Activated CD8-positive, alpha-beta memory T cell treated with anti-CD3 and anti-CD28 coated beads, Interleukin-2, amount 10 ng/mL, durations not matched to agents 7 days and 5 days (primary cell): ENCODE measurements at places on chromosomes 13 and 19.

- H3K27ac ChIP-seq: peak overlapping the region; percentile 89
- H3K36me3 ChIP-seq: no peaks in the 10 kb centered on the region
- H3K4me1 ChIP-seq: peaks cover 38% of the 10 kb centered on the region
- no peak for DNase-seq
These were observed 7.6 kb upstream of the BICRA start for GRCh38 chr19:47601180-47601904.

DNA sequence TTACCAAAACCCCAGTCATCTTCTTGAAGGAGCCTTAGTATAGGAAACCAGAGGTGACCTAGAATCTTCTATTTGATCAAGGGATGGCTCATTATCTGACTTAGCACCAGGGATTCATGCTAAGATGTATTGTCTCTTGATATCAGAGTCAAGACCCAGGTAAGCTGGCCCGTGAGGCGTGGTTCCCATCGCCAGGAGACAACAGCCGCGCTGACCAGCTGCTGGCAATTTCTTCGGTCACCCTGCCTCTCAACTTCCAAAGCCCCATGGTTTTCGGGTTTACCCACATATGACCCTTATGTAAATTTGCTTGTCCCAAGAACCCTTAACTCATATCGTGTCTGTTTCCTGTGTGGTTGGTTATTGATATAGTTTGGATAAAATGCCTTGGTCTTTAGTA is 77.7 kb upstream of the VSTM2B start:
- H3K36me3 ChIP-seq: no peaks in the 10 kb centered on the region
- no peak overlapping the region for H3K27ac ChIP-seq
- H3K4me3 ChIP-seq: no peak overlapping the region
- peak; percentile 26 for DNase-seq
- no peaks in the 10 kb centered on the region for H3K4me1 ChIP-seq

- DNase-seq: no peak
- no peaks in the 10 kb centered on the region for H3K36me3 ChIP-seq
- H3K27ac ChIP-seq: no peak overlapping the region
- no peaks in the 10 kb centered on the region for H3K4me1 ChIP-seq
- peaks cover 5% of the 10 kb centered on the region for H3K27me3 ChIP-seq
These were observed 352.2 kb upstream of the OBI1 start for GRCh38 chr13:79011179-79011578.

DNA sequence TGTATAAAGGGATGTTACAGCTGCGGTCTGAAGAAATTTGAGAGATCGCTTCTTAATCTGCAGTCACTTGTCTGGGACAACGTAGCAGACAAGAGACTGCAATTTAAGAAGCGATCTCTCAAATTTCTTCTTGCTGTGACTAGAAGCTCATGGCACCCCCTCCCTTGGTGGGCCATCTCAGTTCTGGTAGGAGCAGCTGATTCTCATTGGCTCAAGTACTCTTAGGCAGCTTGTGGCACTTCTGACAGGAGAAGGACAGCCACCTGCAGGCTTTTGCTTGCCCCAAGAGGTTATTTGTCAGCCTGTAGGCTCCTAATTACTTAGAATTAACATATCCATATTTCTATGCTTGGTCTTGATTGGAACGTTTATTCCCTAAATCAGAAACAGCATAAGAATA is 503.0 kb downstream of the DCT start:
- H3K4me1 ChIP-seq: no peaks in the 10 kb centered on the region
- no peak overlapping the region for H3K27ac ChIP-seq
- no peak overlapping the region for H3K4me3 ChIP-seq
- no peak for DNase-seq

GRCh38 chr19:14977128-14977527 is 2.5 kb downstream of the SLC1A6 start:
- no peaks in the 10 kb centered on the region for H3K4me1 ChIP-seq
- H3K27me3 ChIP-seq: peaks cover 30% of the 10 kb centered on the region
- no peak overlapping the region for H3K4me3 ChIP-seq
- H3K36me3 ChIP-seq: no peaks in the 10 kb centered on the region
- no peak for DNase-seq
- no peak overlapping the region for H3K27ac ChIP-seq
